Ammon's horn (tissue), 1 donor: ENCODE measurements at places on chromosomes 5 and 9.

DNA sequence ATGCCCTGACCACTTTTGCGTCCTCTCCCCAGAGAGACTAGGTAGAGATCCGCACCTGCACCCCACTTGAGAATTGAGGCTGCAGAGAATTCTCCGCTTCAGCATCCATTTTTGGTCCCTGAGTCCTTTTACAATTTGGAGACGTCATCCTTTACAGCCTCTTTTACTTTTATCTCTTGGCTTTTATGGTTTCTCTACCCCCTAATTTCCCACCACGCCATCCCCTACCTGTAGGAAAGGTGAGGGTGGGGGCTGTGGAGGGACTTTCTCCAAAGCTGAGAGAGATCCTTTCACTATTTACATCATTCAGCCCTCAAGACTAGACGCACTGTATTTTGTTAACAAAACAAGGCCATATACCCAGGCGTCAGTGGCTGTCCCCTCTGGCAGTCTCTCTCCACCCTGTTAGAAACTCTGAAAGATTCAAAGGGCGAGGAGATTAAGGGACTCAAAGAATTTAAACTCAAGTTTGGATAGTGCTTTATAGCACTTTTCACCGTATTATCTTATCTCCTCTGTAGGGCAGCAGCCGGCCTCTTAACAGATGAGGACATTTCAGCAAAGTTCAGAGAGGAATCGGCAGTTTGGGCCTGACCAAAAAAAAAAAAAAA, 1.7 kb downstream of the MSX2 start:
- DNase-seq = no peak

DNA sequence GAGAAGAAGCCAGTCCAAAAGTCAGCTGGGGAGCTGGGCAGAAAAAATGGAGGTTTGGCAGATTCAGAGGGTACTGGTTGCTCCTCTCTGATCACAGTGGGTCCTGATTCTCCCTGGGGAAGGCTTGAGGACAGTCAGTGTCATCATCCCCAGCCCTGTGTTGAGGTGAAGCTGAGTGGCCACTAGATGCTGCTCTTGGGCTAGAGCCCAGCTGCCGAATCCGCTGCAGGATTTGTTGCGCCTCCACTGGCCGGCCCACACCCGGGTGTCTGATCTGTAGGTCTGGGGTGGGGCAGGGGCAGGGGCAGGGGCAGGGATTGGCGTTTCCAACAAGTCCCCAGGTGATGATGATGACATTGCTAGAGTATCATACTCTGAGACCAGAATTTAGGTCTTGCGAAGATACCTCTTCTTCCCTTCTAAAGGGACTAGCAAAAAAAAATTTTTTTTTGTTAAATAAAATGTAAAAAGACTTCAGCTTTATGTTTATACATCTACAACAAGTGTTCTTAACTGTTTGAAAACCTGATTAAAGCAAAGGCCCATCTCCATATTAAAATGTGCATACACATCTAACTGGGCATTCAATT, 106.8 kb downstream of the PDE6A start:
- DNase-seq = peak; percentile 61

GRCh38 chr5:1169211-1170115, 31.9 kb upstream of the SLC6A19 start:
- no peak for DNase-seq

DNA sequence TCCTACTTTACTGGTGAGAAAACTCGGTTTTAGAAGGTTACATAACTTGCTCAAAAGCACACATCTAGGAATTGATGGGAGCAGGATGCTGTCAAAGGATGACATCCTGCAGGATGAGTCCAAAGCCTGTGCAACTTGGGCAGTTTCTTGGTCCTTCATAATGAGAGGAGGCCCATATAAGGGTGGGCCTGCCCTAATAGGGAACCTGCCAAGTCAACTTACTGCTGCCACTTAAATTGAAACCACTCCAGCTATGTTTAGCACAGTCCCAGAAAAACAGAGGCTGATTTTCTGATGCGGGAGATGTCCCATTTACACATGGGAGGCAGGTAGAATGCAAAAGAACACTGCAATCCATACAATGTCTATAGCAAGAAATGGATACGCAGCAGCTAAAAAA, 61.8 kb downstream of the FBXO38 start:
- DNase-seq = no peak

GRCh38 chr5:92421196-92421595, 1038.1 kb upstream of the ARRDC3 start:
- no peak for DNase-seq

DNA sequence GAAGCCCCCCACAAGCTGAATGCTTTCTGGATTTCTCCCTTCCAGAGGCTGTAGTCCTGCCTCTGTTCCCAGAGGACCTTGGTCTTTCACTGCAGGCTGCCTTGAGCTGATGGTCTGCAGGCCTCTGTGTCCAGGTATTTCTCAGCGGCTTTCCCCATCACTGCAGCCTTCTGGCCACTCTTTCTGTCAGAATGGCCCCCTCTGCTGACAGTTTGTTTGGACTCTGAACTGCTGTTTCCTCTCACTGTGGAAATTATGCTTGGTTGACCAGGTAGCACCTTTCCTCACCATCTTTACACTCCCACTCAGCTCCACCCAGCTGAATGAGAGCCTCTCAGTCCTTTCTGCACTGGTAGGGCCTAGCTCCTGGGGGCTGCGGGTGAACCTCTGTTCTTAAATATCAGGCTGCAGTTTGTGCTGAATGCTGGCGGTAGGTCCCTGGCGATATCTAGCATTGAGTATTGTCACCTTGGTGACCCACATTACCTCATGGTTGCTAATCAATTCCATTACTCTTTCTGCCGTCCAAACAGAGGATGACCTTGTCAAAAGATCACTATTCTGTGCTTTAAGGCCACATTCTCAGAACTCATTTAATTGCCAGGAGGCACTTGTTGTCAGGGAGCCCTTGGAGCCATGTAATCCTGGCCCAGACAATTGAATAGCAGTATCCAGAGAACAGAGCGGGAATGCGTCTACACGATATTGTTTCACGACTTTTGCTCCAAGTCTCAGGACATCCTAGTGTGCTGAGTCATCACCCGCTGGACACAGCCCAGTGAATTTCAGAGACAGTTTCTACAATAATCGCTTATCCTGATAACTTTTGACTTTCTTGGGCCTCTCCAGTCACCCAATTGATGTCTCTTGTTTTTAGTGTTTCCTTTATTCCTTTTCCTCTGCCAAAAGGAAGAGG, 230.2 kb downstream of the TENT4A start:
- peak; percentile 4 for DNase-seq

GRCh38 chr5:61401726-61402125, 69.7 kb downstream of the ZSWIM6 start:
- no peak for DNase-seq

DNA sequence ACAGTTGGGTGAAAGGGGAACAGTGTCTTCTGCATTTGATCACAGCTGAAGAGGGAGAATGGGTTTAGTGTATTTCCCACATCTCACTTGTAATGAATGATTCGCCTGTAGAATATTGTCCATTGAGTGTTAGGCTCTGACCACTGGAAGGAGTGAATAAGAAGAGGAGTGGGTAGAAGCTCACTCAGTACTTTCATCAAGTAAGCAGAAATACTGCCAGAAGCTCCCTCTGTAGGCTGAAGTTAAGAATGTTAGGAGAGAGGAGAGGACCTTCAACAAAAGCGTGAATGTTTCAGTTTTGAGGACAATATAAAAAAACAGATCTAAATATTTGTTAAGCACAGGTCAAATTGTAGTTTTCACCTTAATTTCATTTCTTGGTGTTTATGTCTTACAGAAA, 27.5 kb downstream of the FSD1L start:
- peak; percentile 47 for DNase-seq

DNA sequence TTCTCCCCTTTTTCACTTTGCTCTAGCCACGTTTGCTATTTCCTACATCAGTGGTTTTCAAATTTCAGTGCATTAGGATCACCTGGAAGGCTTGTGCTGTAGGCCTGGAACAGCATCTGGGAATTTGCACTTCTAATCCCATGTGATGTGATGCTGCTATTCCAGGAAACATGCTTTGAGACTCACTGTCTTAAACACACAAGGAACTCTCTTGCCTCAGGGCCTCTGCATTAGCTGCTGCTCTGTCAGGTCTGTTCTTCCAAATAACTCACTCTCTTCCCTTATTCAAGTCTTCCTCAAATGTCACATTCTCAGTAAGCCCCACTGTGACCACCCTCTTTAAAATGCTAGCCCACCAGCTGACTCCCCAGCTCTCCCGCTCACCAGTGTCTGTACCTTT, 204.0 kb downstream of the DNAH5 start:
- DNase-seq = no peak

- no peak for DNase-seq
Observed at GRCh38 chr5:154329519-154330040, 116.2 kb upstream of the SAP30L start.

GRCh38 chr9:112288029-112288428, 45.4 kb downstream of the PTBP3 start:
- DNase-seq = no peak

DNA sequence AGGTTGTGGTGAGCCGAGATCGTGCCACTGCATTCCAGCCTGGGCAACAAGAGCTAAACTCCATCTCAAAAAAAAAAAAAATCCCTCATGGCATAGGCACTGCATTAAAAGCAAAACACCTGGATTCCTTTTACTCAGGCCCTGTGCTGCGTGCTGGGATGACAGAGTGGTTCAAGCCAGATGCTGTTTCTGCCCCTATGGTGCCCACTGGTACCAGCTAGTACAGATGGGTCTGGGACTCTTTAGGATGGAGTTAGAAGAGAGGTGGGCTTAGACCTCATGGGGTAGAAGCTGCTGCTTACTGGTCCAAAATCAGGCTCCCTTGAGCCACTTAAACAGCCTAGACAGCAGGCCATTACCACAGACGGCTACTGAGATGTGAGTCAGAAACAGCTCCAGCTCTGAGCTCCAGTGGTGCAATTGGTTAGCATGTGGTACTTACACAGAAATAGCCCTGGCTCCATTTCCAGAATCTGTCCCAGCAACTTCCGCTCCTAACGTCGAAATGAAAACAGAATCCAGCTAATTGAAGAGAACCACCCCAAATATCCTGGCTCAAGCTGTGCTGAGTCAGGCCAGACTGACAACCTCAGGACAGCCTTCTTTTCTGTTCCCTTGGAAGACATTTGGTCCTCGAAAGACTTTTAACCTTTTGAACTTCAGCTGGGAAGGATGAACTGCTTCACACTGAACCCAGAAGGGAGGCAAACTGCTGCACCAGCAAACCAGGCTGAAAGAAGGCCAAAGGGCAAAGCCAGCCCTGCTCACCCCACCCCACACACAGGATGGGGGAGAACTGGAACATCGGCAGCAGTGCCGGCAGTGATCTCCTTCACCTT, 15.5 kb downstream of the C5orf15 start:
- peak; percentile 69 for DNase-seq

DNA sequence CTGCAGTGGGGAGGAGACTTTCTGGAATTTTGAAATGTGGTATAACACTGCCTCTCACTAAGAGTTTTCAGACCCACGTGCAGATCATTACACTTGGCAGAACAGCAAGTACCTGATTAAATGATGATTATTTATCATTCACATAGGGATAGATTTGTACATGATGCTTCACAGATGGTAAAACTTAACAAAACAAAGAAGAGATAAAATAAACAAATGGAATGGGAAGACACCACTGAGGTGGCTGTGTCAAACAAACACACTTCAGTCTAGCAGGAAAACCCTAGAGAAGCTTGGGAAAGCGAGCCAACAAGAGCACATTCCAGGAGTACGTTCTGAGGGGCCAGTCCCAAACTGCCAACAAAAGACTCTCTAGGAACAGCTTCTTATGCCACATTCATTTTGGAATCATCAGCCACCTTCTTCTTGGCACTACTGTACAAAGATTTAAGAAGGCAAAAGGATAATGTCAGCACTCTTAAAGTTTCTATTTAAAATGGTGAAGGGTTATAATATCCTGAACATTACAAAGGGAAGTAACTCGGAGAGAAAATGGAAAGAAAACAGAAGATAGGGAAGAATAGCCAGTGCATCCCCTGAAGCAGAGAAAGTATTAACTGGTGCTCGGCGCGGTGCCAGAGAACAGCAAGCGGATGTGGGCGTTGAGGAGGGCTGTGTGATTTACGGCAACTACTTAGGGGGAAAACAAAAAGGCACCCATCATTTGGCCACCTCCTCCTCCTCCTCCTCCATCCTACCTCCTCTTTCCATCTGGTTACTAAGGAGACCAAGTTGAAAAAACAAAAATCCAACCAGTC, 1.6 kb downstream of the MED27 start:
- peak; percentile 42 for DNase-seq

GRCh38 chr9:111874500-111874899, 22.1 kb upstream of the UGCG start:
- DNase-seq = no peak

DNA sequence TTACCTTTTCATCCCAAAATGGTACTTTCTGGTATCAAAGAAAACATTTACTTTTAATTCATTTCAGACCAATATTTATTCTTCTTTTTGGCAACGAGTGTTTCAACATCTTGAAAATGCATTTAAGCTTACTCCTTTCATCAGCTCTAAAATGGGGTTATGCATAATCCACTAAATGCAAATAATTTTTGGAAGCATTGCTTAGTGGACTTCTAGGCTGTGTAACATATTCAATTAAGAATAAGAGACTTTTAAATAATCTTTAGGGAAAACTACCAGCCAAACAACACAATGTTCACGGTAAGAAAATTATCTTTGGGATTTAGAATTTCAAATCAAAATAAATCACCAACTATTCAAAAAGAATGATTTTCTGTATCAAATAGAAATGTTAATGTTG, 118.2 kb downstream of the ADAMTS6 start:
- DNase-seq = no peak

- no peak for DNase-seq
Observed at GRCh38 chr9:2192356-2192979, 177.3 kb downstream of the SMARCA2 start.

DNA sequence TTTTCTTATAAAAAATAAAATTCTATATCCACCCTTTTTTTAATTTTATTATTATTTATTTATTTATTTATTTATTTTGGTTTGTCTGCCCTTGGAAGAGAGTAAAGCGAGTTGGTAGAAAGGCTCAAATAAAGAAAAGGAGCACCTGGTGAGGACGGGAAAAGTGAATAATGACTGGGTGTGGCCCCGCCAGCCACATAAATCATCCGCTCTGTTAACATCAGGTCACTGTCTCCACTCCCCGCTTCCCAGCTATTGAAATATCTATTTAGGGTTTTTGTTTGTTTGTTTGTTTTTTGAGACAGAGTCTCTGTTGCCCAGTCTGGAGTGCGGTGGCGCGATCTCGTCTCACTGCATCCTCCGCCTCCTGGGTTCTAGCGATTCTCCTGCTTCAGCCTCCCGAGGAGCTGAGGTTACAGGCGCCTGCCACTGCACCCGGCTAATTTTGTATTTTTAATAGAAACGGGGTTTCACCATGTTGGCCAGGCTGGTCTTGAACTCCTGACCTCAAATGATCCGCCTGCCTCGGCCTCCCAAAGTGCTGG, 844 bp downstream of the POLR3G start:
- no peak for DNase-seq
